ENCODE measurements at places on chromosomes 2 and 18. TPM values are rescaled to one million over a fixed set of nuclear protein-coding genes. Genes with fewer than 3 reads are reported as not detected.

Gene UGT1A8
- 0.18 TPM for total RNA-seq

Gene PASK
- 17.0 TPM for total RNA-seq

Gene AQP12B
- not detected for total RNA-seq

Gene IL37
- total RNA-seq: not detected

Gene TLX2
- total RNA-seq: 2.5 TPM

Gene SCN9A
- total RNA-seq: not detected

Gene ZCCHC2
- total RNA-seq: 20.6 TPM

Gene CHST10
- 28.7 TPM for total RNA-seq
